ENCODE measurements at places on chromosomes 2 and 18. TPM values are rescaled to one million over a fixed set of nuclear protein-coding genes. Genes with fewer than 3 reads are reported as not detected.

DNA sequence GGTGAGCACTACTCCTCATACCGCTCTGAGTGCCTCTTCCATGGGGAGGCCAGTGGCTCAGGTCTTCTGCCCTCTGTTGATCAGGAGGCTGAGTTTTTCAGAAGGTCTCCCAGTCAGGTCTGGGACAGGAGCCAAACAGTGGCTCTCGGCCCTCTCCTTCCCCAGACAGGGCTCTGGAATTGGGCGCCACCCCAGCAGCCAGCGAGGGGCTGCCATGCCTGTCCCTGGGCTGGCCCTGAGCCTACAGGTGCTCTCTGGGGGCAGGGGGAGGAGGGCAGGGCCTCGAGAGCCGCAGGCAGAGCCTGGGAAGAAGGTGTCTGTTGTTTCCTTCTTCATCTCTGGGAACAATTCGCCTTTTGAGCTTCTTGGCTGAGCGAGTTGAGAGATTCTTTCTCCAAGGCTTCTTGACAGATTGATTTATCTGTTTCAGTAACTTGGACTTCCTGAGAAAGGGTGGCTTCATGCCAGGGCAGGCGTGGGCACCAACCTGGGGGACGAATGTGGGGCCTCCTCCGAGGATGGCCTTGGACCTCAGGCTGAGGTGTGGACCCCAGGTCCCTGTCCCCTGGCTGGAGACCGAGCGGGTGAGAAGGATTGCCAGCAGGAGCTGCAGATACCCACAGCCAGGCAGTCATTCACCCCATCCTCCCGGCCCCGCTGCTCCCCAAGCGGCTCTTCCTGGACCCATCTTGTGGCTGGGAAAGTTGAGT lies 64.7 kb upstream of the GLI2 start:
- H3K27ac ChIP-seq = no peak overlapping the region
- H3K4me3 ChIP-seq = no peak overlapping the region
- no peaks in the 10 kb centered on the region for H3K36me3 ChIP-seq
- H3K4me1 ChIP-seq = no peaks in the 10 kb centered on the region
- no peak for DNase-seq

The DSG1 gene
- total RNA-seq = not detected

The TUBA4A gene
- 259 TPM for total RNA-seq

- H3K27ac ChIP-seq = no peak overlapping the region
- no peak overlapping the region for H3K4me3 ChIP-seq
- no peaks in the 10 kb centered on the region for H3K36me3 ChIP-seq
- no peak for DNase-seq
These were observed 50.5 kb downstream of the ZNF516 start for GRCh38 chr18:76444446-76445105.

DNA sequence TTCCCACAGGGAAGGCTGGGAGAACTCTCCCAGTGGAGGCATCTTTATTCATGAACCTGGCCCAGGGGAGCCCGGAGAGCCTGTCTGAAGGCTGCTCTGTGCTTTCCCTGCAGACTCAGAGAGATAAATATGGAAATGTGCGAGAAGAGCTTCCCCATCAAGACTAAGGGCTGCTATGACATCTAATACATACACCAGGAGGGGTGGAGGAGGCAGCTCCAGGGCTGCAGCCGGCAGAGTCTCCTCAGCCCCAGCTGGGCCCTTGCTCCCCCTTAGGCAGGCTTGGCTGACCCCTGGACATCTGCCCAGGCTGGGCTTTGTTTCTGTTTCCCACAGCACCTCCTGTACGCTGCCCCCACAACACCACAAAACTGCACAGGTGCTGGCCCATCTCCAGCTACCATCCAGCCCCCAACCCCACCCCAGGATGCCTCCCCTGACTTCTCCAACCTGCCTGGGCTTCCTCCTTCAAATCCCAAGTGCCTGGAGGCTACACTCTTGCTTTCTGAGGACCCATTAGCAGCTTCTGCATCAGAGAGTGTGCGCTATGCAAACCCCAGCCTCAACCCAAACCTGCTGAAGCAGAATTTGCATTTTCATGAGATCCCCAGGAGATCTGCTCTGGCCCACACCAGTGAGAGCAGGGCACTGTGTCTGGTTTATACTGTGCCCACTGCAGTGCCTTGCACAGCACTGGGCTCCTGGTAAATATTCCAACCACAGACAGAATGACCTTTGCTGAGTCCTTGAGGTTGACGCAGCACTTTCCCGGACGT lies 96.8 kb downstream of the VSNL1 start:
- no peak for DNase-seq
- no peaks in the 10 kb centered on the region for H3K27me3 ChIP-seq
- H3K27ac ChIP-seq = no peak overlapping the region
- H3K4me1 ChIP-seq = no peaks in the 10 kb centered on the region

GRCh38 chr2:239401881-239402233 lies 1.0 kb upstream of the HDAC4 start:
- no peaks in the 10 kb centered on the region for H3K27me3 ChIP-seq
- peak overlapping the region; percentile 100 for H3K27ac ChIP-seq
- H3K4me3 ChIP-seq = peak overlapping the region; percentile 89
- H3K36me3 ChIP-seq = no peaks in the 10 kb centered on the region

The COL4A3 gene
- total RNA-seq = not detected

DNA sequence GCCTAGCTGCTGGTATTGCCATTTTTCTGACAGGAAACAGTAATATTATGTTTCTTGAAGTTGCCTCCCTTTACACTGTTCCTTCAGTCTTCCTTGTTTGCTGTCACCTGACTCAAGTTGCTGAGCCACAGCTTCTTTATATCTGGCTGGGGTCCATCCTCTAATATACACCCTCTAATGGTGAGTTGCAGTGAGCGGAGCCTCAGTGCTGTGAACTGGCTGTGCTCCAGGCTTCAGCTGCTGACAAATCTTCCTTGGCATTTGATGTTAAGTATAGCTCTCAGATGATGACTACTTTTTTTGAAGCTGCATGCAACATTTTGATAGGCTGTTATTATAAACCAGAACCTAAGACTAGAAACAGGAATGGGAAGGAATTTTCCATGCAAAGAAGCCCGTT lies 366.7 kb downstream of the NUP35 start:
- H3K4me3 ChIP-seq = no peak overlapping the region
- no peak overlapping the region for H3K27ac ChIP-seq
- no peaks in the 10 kb centered on the region for H3K27me3 ChIP-seq
- no peak for DNase-seq
- H3K4me1 ChIP-seq = no peaks in the 10 kb centered on the region

DNA sequence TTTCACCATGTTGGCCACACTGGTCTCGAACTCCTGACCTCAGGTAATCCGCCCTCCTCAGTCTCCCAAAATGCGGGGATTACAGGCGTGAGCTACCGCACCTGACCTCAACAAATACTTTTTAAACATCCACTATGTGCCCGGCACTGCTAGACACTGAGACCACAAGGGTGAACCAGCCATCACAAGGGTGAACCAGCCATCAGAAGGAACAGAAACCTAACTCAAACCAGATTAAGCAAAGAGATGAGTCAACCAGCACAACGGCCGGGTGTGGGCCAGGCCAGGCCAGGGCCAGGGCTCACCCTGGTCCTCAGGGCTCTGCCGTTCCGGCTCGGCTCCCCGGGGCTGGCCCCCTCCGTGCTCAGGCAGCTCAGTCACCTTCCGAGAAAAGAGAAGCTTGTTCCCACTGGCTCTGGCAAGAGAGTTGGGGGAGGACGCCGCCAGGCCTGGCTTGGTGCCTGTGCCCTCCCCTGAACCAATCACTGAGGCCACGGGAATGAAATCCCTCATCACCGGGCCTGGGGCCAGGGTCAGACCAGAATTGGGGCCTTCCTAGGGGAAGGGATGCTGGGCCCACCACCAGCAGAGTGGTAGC lies 4.4 kb downstream of the TEX44 start:
- H3K36me3 ChIP-seq = no peaks in the 10 kb centered on the region
- DNase-seq = no peak
- H3K27me3 ChIP-seq = no peaks in the 10 kb centered on the region
- no peak overlapping the region for H3K4me3 ChIP-seq
- H3K27ac ChIP-seq = no peak overlapping the region

- H3K27me3 ChIP-seq = no peaks in the 10 kb centered on the region
- no peaks in the 10 kb centered on the region for H3K36me3 ChIP-seq
- H3K4me1 ChIP-seq = no peaks in the 10 kb centered on the region
These were observed 20.7 kb upstream of the CNRIP1 start for GRCh38 chr2:68340226-68341061.

The SPDYA gene
- total RNA-seq = 4.5 TPM

DNA sequence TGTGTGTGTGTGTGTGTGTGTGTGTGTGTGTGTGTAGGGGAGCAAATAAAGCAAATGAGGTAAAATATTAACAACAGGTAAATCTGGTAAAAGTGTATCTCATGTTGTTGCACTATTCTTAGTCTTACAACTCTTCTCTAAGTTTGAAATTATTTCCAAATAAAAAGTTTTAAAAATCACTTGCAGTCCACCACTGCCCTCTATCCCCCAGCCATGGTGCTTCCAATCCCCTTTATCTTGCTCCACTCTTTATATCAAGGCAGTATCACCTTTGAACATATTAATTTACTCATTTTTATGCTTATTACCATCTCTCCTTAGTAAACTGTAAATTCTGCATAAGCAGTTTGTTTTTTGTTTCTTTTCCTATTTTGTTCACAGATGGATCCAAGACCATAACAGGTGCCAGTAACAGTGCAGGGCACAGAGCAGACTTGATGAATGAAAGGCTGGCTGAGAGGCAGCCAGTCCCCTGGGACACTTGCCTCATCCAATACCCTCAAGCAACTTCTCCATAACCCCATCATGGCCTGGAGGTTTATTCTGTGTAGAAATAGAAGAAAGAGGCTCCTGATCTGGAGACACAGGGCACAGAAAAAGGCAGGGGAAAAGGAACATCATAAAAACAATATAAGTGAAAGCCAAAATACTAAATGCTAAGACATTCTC lies 67.6 kb downstream of the LDAH start:
- H3K27me3 ChIP-seq = no peaks in the 10 kb centered on the region
- H3K27ac ChIP-seq = no peak overlapping the region
- DNase-seq = no peak
- H3K4me3 ChIP-seq = no peak overlapping the region

GRCh38 chr2:72153924-72154323 lies 6.3 kb upstream of the CYP26B1 start:
- no peak overlapping the region for H3K4me3 ChIP-seq
- H3K36me3 ChIP-seq = no peaks in the 10 kb centered on the region
- H3K27ac ChIP-seq = no peak overlapping the region
- DNase-seq = no peak

DNA sequence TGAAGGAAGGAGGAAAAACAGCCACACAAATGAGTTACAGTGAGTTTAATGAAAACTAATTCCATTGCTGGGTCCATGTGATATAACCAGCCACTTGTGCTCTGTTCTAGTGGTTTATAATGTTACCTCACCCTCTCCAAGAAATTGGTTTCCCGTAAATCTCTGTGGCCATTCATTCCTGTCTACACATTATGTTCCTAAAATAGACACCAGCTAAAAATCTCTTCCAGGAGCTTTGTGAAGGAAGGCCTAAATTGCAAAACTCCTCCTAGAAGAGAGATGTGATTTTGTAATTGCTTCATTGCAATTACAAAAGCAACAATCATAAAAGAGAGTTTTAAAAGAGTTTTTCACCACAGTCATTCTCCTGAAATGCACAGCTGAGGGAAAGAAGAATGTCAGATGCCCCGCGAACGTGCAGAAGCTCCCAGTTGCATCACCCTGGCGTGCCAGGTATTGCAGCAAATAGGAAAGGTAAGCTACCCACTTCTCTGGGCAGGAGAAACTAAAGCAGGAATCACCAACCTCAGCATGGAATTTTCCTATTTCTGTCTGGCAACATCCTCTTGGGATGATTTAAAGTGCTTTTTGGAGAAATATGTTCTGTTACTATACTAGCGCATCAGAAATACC lies 1.7 kb downstream of the SCN1A start:
- H3K27me3 ChIP-seq = no peaks in the 10 kb centered on the region
- no peak overlapping the region for H3K27ac ChIP-seq
- no peaks in the 10 kb centered on the region for H3K36me3 ChIP-seq
- H3K4me1 ChIP-seq = no peaks in the 10 kb centered on the region

DNA sequence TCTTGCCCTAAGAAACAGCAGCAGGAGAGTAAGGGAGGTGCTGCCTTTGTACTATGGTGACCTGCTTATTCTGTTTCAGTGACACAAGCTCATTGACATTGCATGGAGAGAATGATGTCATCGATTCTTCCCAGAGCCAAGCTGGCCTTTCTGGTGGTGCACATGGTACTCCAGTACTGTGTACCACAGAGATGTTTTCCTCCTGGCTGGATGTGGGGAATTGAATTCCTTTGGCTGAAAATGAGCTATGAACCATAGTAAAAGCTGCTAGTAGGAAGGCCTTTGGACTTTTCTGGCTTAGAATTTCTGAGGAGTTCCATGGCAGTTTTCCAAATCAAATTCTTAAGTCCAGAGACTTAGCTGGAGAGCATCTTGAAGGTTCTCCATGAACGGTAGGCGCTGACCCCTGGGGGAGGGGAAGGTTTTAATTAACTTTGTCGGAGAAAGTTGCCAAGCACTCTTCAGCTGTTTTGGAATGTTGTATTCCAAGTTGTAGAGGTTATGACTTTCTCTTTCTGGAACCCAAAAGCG lies 17.1 kb upstream of the B3GNT2 start:
- H3K4me3 ChIP-seq = no peak overlapping the region
- DNase-seq = no peak
- no peaks in the 10 kb centered on the region for H3K27me3 ChIP-seq
- no peaks in the 10 kb centered on the region for H3K36me3 ChIP-seq

DNA sequence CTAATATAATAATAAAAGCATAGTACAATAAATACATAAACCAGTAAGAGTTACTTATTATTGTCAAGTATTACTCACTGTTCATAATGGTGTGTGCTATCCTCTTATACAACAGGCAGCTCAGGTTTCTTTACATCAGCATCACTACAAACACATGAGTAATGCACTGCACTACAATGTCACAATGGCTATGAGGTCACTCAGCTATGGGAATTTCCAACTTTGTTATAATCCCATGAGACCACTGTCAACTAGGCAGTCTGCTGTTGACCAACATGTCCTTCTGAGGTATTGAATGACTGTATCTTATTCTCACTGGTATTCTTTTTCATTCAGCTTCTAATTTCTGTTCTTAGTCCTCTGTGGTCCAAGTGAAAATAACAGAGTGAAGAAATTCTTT lies 250.4 kb upstream of the DSEL start:
- DNase-seq = no peak
- no peaks in the 10 kb centered on the region for H3K27me3 ChIP-seq
- no peaks in the 10 kb centered on the region for H3K36me3 ChIP-seq
- no peak overlapping the region for H3K4me3 ChIP-seq
- no peak overlapping the region for H3K27ac ChIP-seq
- no peaks in the 10 kb centered on the region for H3K4me1 ChIP-seq

The NTSR2 gene
- not detected for total RNA-seq

- no peak for DNase-seq
- peaks cover 8% of the 10 kb centered on the region for H3K4me1 ChIP-seq
- H3K27me3 ChIP-seq = no peaks in the 10 kb centered on the region
- no peaks in the 10 kb centered on the region for H3K36me3 ChIP-seq
- no peak overlapping the region for H3K4me3 ChIP-seq
These were observed 752 bp downstream of the ASTL start for GRCh38 chr2:96137321-96138178.

- H3K27me3 ChIP-seq = no peaks in the 10 kb centered on the region
- H3K36me3 ChIP-seq = no peaks in the 10 kb centered on the region
- no peak overlapping the region for H3K27ac ChIP-seq
These were observed 124.5 kb upstream of the CCDC150 start for GRCh38 chr2:196515051-196515450.
